ENCODE measurements at places on chromosomes 3 and 15.

GRCh38 chr15:40536501-40536900 is 28.3 kb downstream of the CCDC32 start:
- no peak for DNase-seq

DNA sequence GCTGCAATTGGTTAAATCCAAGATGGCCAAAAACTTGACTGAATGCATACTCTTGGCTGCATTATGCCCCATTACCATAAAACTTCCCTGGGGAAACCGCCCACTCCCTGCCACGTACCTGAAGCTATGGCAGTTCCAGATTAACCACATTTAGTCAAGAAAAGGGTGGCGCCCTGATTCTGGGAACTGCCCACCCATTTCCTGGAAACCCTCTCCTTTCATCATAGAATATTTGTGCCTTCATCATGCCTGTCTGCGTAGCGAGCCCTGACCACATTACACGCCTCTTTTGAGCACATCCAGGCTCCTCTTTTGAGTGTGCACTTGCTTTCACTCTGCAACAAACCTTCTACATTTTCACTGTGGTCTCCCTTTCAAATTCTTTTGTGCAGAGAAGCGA is 5.2 kb downstream of the LINS1 start:
- DNase-seq = no peak

GRCh38 chr15:29822684-29823459 is 604 bp upstream of the TJP1 start:
- no peak for DNase-seq

DNA sequence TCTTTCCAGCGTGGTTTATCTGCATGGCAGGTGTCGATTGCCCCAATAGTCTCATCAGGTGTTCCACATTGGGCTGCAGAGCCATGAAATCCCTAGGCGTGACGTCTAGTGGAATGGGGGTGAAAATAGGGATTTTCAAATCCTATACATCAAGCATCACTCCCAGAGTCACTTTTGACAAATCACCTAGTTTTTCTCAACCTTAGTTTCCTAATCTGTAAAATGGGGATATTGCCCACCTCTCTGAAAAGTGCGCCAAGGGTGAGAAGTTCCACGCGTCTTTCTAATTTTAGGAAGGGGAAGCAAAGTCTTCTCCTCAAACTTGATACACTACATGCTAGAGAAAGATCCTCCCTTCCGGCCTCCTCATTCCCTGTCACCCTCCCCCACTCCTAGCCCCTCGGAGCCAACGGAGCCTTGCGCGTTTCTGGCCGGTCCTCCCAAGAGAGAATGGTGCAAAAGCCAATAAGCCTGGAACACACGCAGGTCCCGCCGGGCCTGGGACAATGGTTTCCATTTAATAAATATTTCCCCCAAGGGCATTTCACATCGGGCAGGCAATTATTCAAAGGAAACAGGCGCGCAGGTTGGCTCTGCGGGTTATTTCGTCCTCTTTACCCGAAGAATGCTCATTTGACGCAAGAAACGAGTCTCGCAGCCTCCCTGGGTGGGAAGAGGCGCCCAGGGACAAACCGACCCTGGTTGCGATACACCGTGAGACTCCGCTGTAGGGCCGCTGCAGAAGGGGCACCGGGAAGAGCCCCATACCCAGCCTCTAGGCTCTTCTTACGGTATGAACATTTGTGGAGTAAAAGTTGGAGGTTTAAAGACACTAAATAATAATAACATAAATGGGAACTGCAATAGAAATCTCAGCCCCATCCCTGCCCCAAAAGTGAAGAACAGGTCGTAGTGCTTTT is 1.2 kb upstream of the SOX14 start:
- DNase-seq = no peak

DNA sequence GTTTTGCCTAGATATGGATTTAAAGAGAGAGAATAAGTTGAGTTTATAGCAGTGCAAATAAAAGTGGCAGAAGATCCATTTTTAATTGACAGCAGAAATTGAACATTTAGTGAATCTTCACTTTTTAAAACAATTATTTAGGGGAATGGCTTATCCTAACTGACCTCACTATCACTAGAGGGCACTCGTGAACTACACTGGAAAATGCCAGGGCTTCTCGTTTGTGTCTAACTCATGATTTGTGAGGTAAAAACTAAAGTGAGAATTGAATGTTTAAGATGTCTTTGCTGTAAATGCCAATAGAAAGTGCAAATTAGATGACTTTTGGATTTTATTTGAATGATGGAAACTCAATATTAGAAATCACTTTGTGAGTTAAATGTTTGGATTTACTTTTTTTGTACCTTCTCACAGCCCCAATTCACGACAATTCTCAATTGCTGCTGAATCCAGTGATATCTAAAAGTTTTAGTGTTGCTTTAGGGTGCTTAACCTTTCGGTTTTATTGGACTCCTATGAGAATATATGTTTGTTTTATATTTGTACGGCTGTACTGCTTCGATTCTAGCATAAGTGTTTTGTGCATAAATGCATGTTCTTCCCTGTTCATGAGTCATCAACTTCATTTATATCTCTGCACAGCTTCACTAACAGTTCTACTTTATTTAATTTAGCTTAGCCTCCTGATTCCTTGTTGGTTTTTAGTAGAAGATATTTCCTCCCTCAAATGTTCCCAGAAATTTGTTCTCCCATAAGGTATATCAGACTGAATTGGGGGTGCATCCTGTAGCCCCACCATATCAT is 462.1 kb downstream of the MFSD1 start:
- DNase-seq = no peak

GRCh38 chr3:41688595-41689380 is 273.1 kb downstream of the ULK4 start:
- no peak for DNase-seq

DNA sequence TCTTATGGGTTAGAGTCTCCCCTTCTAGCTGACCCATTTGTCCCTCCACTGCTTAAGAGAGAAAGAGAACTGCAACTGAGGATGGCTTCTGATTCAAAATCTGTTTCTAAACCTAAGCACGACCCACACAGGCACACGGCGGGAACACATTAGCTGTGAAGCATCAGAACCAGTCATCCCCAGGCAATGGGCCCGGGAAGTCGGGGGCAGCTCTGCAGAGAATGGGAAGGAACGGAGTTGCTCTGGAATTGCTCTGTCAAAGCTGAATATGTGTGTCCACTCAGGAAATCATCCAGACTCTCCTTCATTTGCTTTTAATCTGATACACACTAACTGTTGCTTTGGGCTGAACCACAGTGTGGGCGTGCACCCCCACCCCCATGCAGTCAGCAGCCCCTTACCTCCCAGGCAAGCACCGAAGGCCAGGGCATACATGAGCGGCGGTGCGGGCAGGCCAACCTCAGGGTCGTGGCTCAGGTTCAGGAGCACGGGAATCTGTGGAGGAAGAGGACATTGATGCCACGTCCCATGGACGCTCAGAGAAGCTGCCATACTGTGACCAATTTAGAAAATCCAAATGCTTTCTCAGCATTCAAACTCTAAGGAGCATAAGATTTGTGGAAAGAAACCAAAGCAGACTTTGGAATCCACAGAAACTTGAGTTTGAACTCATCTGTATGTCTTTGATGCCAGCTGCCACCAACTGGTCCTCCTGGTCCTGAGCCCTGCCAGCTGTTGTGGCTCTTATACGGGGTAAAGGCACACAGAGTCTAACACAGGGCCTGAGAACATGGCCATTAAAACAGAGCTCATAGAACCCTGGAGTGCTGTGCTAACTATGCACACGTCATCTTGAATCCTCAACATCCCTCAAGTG is 247.9 kb downstream of the OCA2 start:
- DNase-seq = no peak

DNA sequence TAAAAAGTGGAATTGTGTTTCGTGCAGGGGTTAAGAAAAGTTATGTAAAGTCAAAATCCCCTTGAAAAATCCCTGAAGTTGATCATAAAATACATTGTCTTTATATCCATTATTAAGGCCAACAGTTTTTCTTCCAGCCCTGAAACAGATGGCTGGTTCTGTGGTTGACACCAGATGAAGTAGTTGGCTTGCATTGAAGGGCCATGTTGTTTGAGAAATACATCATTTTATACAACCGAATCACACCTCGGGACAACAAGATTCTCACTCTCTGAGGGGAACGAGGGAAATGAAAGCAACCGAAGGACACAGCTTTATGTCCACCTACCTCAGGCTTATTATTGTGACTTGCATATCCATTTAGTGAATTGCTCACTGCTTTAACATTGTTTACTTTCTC is 126.0 kb upstream of the MITF start:
- no peak for DNase-seq

DNA sequence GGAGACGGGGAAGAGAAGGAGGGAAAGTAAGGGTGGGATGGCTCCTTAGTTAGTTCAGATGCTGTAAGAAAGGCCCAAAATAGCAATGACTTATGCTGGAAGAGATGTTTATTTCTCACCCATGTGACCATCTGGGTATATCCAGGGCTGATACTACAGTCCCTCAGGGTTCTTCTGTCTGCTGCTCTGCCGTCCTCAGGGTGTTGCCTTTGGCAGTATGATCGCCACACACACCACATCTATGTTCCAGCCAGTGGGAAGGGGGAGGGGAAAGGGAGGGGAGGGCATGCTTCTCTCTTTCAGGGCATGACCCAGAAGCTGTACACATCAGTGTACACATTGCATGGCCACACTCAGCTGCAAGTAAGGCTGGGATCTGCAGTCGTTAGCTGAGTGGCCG is 10.2 kb downstream of the CD276 start:
- DNase-seq = no peak

GRCh38 chr15:45087513-45087912 is 26.5 kb downstream of the DUOX2 start:
- DNase-seq = no peak

DNA sequence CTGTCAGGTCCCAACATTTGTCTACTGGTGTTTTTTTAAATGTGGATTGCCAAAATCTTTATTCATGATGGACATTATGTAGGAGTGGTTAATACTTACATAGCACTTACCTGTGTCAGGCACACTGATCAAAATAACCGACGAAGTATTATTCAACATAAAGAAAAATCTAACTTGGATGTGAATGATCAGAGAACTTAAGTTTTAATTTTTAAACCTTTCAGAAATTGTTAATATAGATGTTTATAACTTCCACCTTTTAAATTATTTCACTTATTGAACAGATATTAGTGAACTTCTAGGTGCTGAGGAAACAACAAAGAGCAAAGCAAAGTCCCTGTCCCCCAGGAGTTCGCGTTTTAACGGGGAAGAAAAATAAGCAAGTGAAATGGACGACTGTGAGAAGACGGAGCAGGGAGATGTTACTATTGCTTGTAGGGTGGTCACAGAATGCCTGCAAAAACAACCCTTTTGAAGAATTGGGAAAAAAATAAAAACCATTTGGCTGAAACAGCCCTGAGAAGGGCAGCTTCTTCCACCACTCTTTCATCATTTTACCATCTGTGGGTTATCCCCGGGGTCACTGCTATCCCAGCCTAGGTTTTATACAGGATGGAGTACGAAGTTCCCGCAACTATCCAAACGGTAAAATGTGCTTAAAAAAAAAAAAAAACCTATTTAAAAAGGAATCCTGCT is 915 bp upstream of the APH1B start:
- DNase-seq = no peak

- DNase-seq = no peak
Measured at GRCh38 chr3:89521328-89521727, 413.9 kb downstream of the EPHA3 start.

DNA sequence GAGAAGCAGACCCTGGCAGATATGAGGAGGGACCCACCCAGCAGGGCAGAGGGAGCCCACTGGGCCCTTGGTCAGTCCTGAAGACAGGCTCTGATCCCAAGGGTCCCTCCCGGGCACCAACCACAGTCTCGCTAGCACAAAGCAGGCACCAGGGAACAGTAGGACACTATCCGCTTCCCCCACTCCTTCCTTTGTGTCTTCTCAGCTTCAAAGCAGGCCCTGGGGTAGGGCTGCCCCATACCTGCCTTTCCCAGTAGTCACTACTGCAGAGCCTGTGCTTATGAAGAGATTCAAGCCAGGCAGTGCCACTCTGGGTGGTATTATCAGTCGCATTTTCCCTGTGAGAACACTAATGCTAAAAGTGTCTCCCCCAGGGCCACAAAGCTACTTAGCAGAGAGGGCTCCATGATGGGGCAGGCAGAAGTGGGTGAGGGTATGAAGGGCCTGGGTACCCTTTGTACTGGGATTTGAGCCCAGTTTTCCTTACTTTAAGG is 32.7 kb downstream of the SRPRB start:
- no peak for DNase-seq

DNA sequence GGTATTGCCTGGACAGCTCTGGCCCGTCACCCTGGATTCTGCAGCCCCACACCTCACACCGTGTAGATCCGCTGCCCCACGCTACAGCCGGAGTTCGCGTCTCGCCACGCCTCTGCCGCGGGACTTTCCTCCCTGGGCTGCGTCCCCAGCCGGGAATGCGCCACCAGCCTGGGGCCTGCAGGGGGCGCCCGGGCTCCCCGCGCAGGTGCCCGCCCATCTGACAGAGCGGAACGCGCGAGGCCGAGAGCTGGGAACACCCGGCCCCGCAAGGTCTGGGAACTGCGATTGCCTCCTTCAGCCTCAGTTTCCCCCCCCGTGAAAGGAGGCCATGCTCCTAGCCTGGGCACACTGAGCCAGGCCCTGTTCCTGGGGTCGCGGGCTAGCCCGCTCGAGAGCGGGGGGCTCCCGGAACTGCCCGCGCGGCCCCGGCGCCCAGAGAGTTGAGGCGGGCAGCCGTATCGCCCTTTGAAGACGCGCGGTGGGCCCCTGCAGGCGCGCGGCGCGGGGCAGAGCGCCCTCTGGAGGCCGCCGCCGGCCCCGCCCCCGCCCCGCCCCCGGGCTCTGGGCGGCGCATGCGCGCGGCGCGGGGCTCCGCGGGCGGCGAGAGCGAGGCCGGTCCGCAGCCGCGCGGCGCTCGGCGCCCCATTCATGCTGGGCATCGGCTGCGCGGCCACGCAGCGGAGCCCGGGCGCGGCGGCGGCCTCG is at the start of gene PLXNA1:
Gene PLXNA1, plus strand, starts transcription at position 645 of the 705 bp plus-strand sequence. CDS start 5,479 bp downstream, outside the sequence.
- peak; percentile 91 for DNase-seq

DNA sequence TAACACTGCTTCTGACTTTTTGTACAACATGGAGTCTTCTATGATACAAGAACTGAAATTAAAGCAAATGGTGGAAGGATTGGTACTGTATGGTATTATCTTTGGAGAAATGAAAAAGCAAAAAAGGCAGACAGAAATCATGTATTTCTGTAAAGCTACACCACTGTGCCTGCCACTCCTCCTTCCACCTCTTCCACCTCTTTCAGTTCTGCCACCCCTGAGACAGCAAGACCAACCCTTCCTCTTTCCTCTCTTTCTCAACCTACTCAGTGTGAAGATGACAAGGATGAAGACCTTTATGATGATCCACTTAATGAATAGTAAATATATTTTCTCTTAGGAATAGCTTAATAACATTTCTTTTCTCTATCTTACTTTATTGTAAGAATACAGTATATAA is 57.0 kb downstream of the CD200 start:
- no peak for DNase-seq

- DNase-seq = peak; percentile 50
Measured at GRCh38 chr3:36900474-36901443, 44.1 kb downstream of the TRANK1 start.

DNA sequence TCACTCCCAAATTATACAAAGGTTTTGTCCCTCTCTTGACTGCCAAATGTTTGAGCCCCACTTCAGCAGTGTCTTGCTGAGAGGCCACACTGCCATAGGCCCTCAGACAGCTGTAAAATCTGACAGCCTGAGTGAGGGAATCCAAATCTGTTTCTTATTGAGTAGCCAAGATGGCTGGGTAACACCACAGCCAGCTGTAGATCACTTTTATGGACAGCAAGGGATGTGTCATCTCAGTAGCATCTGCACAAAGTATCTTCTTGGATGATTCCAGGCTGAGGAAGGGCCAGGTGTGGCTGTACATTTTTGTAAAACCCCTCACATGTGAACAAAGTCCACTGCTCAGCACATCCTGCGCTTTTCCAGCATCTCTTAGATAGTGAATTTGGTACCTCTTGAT is 237.0 kb upstream of the LRTM1 start:
- DNase-seq = no peak

GRCh38 chr3:188000361-188000861 is 153.5 kb upstream of the LPP start:
- DNase-seq = no peak
